Urothelium cell line (cell line): ENCODE measurements at places on chromosomes 1 and 21.
A peak's percentile ranks its signal among the peaks of the same experiment; 100 is the strongest.

DNA sequence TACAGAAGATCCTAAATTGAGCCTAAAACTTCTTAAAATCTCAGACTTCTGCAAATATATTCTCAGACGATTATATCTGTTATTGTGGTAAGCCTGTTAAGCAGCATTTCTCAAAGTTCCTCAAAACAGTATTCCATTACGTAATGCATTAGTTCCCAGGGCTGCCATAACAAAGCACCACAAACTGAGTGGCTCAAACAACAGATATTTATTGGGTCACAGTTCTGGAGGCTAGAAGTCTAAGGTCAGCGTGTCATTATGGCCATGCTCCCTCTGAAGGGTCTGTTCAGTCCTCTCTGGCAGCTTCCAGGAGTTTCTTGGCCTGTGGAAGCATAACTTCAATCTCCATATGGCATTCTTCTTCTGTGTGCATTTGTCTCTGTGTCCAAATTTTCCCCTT is 103.5 kb upstream of the ST6GALNAC5 start:
- DNase-seq = no peak

- DNase-seq = no peak
Measured at GRCh38 chr1:107829036-107829770, 135.8 kb downstream of the VAV3 start.

DNA sequence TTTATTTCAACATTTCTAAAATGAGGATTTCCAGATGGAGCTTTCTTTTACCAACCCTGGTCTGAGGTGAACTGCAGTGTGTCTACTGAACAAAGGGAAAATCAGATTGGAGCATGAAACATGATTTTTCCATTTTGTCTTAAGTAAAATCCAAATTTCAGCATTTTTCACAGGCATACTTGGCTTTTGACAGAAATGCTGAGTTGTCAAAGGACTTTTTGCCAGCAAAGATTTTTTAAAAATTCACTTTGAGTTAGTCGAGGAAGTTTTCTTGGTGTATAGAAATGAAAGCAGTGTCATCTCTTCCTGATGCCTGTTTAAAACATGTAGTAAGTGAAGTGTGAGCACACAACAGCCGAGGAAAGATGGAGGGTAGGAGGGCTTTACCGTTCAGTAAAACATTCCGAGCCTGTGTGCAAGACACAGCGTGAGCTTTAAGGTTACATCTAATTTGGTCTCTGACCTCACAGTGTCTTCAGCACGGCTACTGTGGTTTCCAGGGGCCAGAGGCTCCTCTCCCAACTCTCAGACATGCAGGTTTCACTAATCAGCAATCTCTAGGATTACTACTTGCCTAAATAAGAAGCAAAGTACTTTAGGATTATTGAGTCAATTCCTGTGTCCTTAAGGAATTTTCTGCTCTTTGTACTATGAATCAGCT is 45.9 kb downstream of the SAMD13 start:
- no peak for DNase-seq

GRCh38 chr1:241810769-241811405 is 37.1 kb upstream of the EXO1 start:
- DNase-seq = no peak

DNA sequence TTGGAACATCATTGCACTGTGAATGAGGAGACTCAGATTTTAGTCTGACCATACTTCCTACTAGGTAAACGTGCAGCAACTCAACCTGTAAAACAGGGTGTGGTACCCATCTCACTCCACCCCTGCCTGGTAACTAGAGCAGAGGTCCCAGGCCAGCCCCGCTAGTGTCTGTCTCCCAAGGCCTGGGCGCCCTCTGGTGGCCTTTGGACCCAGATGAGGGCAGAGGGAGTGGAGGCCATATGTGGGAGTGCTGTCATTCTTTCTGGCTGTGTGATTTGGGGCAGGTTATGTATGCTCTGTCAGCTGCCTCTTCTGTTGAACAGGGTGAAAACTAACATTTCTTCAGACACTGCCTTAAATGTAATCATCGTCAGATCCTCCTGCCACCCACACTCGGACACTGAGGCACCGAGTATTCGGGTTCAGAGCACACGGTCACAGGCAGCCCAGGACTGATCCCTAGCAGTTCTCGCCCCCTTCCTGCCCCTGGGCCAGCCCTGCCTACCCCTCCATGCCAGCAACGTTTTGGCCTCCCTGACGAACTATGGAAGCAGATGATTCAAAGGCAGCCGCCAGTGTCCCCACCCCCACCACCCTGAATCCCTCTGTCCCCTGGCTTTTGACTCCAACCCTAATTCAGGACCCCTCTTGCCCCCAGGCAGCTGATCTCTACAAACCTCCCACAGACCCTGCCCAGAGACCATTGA is 76.0 kb downstream of the CD247 start:
- peak; percentile 85 for DNase-seq

- DNase-seq = no peak
Measured at GRCh38 chr1:59276439-59276851, 20.4 kb upstream of the FGGY start.

- DNase-seq = no peak
Measured at GRCh38 chr1:44678120-44678519, 3.6 kb downstream of the ARMH1 start.

DNA sequence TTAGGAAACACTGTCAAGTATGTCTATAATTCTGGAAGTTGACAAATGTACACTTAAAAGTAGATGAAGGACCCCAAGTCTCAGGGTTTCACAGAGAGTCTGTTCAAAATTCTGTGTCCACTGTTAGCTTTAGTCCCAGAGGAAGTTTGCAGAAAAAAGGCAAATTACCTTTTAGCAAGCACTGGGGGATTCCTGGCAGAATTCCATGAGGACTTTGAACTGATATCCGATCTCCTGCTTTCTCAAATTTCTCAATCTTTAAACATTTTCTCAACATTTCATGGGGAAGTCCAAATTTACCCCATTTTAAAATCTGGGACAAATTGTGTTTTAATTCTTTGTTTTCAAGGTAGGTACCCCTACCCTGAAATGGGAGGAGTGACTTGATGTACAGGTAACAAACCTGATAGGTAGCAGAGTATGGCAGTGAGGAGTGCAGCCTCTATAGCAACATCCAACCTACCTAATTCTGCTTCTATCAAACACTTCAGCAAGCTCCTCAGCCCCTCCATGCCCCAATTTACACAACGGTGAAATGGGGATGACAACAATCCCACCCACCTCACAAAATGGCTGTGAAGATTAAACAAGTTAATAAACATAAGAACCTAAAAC is 344.9 kb downstream of the OMA1 start:
- DNase-seq = no peak

DNA sequence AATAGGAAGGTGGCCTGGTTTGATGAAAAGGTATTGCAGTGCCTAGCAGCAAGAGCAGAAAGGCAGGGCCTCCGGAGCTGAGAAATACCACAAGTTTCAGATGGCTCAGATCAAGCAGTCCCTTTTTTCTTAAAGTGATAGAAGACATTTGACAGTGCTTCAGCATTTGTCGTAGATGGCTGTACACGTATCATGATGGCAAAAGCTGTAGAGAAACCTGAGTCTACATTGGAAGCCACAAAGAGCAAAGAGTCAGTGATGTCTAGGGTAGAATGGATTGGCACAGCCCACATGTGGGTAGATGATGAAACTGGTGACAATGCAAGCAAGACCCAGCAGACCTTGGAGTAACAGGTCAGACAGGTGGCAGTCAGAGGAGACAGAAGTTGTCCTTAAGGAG is 101.3 kb upstream of the ARTN start:
- no peak for DNase-seq

DNA sequence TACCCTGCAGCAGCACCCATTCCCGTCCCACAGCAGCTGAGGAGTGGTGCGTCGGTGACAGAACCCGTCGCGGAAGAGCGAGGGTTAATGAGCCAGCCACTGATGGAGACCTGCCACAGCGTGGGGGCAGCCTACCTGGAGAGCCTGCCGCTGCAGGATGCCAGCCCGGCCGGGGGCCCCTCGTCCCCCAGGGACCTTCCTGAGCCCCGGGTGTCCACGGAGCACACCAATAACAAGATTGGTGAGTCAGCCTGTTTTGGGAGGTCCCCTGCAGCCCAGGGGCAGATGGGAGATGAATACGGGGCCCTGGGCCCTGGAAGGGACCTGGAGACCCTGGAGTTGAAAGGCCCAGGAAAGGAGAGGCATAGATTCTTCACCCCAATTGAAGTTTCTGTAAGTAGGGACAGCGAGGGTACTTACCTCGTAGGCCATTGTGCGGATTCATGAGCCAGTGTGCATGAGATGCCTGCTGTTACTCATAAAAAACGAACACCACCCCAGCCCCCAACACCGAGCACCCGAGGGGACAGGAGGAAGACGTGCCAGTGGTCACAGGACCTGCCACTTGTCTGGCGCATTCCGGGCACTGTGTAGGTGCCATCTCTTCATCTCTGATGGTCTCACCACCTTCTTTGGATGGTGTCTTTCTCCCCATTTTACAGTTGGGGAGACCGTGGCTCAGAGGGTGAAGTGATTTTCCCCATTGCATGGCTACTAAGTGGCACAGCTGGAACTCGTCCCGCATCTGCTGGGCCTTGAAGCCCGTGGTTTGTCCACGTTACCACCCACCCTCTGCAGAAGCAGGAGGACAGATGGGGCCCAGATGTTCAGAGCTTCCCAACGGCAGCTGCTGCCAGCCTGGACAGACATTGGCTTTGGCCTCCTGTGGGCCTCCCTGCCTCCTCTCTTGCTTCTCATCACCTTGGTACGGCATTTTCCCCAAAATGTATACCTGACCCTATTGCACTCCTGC is 28.3 kb upstream of the TNFRSF1B start:
- no peak for DNase-seq

- DNase-seq = peak; percentile 22
Measured at GRCh38 chr1:242055749-242056320, 56.9 kb upstream of the MAP1LC3C start.

DNA sequence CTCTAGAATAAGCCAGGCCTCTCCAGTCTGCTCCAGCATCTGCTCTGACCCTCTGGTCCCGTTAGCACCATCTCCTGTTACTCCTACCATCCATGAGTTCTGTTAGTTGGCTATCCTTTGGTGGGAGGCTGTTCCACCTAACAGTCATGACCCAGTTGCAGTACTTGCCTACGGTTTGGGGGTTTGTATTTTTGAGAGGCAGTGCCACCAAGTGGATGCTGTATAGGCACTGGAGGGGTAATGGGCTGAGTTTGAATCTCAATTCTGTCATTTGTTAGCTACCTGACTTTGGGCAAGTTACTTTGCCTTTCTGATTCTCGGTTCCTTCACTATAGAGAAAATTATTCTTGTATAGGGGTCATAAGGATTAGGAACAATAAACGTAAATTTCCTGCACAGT is 12.1 kb upstream of the C8B start:
- DNase-seq = no peak

- peak; percentile 87 for DNase-seq
Measured at GRCh38 chr1:218459878-218460711, 115.0 kb downstream of the TGFB2 start.

- no peak for DNase-seq
Measured at GRCh38 chr1:235998812-235999211, 66.1 kb downstream of the NID1 start.

- no peak for DNase-seq
Measured at GRCh38 chr1:230900984-230901383, 32.7 kb upstream of the C1orf198 start.
